Stimulated activated CD8-positive, alpha-beta memory T cell treated with anti-CD3 and anti-CD28 coated beads, Interleukin-7, amount 100 ng/mL, for 1 hour (primary cell): ENCODE measurements at places on chromosomes 5 and 9.

- no peak for DNase-seq
Measured at GRCh38 chr9:98860871-98861293, 53.4 kb downstream of the GALNT12 start.

GRCh38 chr9:109989296-109989695, 209.3 kb downstream of the PALM2AKAP2 start:
- DNase-seq: no peak

DNA sequence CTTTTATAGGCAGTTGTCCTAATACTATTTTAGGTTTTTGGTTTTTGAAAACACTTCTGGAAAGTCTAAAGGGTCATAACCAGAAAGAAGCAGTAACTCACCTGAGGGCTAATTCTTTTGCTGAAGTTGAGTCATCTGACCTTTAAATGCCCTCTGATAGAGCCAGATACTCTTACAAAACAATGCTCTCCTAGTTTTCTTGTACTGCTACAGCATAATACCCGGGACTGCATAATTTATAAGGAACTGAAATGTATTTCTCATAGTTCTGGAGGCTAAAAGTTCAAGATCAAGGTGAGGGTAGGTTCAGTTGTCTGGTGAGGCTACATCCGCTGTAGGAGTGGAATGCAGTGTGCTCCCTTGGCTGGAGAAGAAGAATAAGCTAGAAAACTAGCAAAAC, 670.3 kb downstream of the TLE4 start:
- no peak for DNase-seq

- no peak for DNase-seq
Measured at GRCh38 chr5:163445345-163445744, 8.0 kb downstream of the CCNG1 start.

DNA sequence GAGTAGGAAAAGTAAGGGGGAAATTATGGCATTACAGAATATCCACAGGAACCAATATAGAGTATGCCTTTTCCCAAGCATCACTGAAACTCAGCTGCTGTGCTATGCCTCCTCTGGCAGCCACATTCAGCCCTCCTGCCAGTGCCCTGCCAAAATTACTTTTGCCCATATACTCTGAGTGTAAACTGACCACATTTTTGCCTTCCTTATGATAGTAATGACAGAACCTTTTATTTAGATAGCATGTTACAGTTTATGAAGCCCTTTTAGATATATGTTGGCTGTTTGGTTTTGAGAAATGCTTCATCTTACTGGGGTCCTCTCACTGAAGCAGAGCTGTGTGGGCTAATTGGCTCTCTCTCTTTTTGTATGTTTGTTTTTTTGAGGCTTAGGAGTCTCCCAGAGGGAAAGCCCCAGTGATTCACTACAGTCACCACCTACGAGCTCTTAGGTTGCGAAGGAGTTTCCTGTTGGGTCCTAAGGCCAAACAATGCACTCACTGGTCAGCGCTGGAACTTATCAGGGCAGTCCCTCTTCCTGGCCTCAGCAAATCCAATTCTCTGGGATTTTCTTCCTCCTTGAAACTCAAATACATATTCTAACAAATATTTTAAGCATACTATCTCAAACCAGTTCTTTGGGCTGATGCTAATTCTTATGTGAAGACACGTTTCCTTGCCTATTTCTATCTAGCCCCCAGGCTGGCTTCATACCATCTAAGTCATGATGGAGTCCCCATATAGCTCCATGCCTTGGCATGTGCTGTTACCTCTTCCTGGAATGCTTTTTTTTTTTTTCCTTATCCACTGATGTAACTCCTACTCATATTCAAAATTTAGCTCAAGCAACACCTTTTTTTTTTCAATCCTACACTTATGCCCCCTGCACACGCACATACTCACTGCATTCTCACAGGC, 3.7 kb downstream of the PHF24 start:
- no peak for DNase-seq

DNA sequence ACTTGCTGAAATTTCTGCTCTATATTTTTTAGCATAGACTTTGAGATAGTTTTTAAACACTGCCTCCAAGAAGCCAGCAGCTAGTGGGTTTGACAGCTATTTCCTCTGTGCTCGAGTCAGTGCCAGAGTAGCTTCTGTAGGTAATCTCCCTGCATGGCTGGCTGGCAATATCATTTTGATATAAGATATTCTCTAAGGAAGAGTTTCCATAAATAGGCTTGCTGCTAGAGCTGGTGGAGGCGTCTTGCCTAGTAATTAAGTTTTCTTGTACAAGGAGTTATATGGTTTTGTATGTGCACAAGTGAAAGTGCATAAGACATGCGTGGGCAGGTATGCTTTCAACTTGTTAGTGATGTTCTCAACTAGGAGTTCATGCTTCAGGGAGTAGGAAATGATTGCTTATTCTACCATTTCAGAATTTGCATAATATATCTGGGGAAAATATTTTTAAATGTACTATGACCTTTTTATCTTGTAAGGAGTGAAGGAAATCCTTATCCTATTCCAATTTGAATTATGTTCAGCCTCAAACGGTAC, 74.1 kb upstream of the CCL21 start:
- DNase-seq: no peak

DNA sequence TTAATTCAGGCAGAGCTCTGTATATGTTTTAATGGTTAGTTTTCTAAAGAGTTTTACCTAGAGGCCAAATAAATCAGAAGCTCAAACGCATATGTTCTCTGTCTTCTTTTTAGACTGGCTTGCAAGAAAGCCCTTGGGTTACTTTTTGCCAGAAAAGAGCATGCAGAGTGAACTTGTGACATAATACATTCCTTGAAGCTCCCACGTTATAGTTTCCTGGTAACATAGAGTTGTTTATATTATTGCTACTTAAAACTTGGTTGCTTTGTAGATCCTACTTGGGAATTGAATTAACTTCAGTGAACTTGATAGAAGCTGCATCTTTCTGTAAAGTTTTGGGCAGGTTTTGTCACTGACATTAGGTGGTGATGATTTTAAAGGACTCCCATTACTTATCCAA, 102.9 kb downstream of the C9orf152 start:
- DNase-seq: no peak

GRCh38 chr9:13556656-13557055, 277.2 kb upstream of the MPDZ start:
- no peak for DNase-seq

- DNase-seq: no peak
Measured at GRCh38 chr9:135507104-135508035, 6.9 kb downstream of the MRPS2 start.

GRCh38 chr9:5684101-5684500, 55.2 kb downstream of the RIC1 start:
- no peak for DNase-seq

GRCh38 chr5:81749561-81750307, 1.2 kb downstream of the SSBP2 start:
- DNase-seq: peak; percentile 13
